ENCODE measurements at places on chromosomes 5 and 9.

GRCh38 chr9:110048403-110048975 lies 159.5 kb downstream of the C9orf152 start:
- DNase-seq: peak; percentile 83

GRCh38 chr5:169610606-169611005 lies 26.5 kb upstream of the DOCK2 start:
- DNase-seq: no peak

DNA sequence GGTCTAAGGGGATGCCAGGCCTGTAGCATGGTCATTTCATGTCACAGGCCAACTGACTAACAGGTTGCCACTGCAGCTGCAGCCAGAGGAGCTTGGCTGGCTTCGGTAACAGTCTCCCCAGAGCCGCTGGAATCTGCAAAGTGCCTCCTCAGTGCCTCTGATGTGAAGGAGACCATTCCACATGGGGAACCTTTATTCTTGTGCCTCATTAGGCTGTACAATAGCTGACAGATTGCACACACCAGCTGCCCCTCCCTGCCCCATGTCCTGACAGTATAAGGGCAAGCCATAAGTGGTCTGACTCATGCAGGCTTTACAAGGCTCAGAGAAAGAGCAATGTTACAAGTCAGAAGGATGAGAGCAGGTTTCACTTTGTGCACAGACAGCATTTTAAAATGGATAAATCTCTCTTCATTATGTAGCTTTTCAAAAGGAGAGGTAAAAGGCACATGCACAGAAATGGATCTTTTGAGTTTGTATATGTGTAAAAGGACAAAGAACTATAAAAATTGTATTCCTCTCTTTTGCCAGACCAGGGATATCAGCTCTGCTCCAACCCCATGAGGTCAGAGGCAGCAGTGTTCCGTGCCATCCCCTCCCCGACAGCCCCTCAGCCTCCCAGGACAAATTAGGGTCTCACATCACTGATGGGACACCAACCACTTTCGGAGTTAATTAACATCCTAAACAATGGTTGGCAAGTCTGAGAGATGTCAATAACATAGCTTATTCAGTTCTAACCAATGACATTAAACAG lies 467.8 kb downstream of the TMEM232 start:
- no peak for DNase-seq

DNA sequence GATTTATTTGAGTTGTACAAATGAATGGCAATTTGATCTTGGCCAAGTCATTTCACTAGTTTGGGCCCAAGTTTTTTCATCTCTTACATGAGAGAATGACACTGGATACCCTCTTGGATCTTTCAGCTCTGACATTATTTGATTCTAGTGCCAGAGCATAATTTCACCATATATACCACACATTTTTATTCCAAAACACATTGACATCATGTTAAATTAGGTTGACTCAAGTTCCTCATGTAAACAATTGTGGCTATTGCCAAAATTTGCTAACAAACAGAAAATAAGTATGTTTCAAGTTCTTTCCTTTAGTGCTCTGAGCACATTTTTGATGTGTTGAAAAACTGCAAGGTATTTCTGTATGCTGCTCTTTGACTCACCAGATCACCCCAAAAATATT lies 375.8 kb downstream of the ZNF608 start:
- no peak for DNase-seq

DNA sequence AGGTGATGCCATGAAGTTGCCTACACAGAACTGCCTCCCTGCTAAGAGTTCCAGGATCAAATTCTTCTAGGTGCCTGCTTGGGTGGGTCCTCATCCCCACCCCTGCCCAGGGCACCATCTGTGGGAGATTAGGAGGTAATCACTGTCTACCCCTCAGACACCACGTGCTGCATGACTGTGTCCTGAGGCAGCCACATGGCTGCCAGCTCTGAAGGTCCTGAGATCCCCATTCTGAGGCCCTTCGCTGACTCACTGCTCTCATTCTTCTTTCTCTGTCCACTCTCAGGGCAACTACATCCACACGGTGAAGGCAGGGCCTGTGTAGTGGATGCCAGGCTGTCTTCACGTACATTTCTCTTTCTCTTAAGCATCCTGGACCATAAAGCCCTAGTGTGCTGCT lies 222.9 kb upstream of the ANKRD55 start:
- DNase-seq: no peak

DNA sequence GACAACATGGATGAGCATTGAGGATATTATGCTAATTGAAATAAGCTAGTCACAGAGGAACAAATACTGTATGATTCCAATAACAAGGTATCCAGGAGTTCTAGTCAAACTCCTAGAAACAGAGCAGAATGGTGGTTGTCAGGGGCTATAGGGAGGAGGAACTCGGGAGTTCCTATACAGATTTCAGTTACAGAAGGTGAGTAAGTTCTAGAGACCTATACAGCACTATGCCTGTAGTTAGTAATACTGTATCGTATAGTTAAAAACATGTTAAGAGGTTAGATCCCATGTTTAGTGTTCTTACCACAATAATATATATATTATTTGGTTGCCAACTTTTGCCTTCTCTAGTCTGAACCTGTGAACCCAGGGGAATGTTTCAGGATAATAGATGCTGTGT lies 7.9 kb upstream of the OXCT1 start:
- DNase-seq: no peak

DNA sequence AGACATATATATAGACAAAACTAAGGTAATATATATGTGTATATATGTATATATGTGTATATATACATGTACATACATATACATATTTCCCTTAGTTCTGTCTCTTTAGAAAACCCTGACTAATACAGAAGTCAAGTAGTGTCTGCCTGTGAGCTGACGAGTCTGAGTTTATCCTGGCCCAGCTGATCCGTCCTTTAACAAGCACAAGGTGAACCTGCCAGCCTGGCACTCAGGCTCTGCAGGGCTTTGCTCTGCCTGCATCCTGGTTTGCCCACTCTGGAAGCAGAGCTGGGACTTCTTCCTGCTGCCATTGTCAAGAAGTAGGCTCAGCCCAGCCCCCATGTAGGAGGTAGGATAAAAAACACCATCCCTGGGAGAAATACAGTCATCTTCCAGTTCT lies 388.0 kb downstream of the ICE1 start:
- DNase-seq: no peak

DNA sequence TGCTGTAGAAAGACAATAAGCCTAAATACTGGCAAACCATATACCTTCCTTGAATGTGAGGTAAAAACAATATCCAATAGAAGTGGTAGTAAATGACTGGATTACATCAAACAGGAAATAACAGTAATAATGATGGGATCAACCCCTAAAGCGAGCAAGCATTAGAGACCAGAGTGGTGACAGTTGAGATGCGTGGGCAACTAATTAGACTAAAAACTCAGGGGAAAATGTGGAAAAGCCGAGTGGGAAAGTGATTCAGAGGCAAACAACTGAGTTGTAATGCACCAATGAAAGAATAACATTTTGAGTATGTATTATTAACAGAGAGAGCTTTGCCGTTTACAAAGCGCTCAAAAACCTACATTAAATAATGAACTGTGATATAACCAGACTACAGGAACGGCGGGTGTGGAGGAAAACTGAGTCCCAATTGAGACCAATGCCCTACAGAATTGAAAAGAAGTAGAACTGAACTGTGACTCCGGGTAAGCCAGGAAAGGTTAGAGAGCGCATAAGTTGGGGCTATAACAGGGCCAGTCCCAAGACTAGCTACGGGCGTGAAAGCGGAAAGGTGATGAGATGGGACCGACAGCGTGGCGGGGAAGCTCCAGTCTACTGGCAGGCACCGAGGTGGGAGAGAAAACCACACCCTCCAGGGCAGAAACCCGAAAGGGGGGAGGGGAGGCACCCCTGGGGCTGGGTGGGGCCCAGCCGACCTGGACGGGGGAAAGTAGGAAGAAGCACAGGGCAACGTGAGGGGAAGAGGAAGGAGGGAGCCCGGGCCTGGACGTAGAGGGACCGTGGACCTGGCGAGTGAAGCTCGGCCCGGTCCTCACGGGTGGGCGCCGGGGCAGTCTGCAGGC lies 592 bp downstream of the UBAP2 start:
- DNase-seq: peak; percentile 54

DNA sequence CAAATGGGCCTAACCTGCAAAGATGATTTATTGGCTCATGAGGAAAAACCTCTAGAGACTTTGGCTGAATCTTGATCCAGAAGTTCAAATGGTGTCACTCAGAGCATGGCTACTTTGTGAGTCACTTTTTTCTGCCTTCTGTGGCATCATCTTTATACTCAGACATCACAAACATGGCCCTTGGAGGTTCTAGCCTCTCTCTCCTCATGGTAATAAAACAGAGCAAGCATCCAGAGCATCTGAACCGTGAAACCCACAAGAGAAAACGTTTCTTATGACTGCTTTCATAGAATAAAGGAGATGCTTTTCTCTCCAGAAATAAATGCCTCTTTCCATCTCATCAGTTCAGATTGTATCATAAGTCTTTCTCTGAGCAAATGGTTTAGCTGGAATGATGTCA lies 780.3 kb downstream of the KCTD16 start:
- DNase-seq: no peak

GRCh38 chr5:81316571-81316970 lies 15.2 kb downstream of the ZCCHC9 start:
- DNase-seq: no peak

- no peak for DNase-seq
Observed at GRCh38 chr5:32388432-32389129, 56.0 kb downstream of the ZFR start.

- no peak for DNase-seq
Observed at GRCh38 chr5:156376751-156377150, 49.8 kb downstream of the SGCD start.

GRCh38 chr5:90813392-90813791 lies 254.8 kb downstream of the ADGRV1 start:
- DNase-seq: no peak

- no peak for DNase-seq
Observed at GRCh38 chr5:54180630-54181031, 129.7 kb downstream of the ARL15 start.

GRCh38 chr5:112951124-112951702 lies 25.4 kb upstream of the DCP2 start:
- no peak for DNase-seq

GRCh38 chr5:167177736-167178135 lies 1113.7 kb upstream of the WWC1 start:
- DNase-seq: no peak

- DNase-seq: no peak
Observed at GRCh38 chr5:65199993-65200675, 281.6 kb downstream of the ADAMTS6 start.

DNA sequence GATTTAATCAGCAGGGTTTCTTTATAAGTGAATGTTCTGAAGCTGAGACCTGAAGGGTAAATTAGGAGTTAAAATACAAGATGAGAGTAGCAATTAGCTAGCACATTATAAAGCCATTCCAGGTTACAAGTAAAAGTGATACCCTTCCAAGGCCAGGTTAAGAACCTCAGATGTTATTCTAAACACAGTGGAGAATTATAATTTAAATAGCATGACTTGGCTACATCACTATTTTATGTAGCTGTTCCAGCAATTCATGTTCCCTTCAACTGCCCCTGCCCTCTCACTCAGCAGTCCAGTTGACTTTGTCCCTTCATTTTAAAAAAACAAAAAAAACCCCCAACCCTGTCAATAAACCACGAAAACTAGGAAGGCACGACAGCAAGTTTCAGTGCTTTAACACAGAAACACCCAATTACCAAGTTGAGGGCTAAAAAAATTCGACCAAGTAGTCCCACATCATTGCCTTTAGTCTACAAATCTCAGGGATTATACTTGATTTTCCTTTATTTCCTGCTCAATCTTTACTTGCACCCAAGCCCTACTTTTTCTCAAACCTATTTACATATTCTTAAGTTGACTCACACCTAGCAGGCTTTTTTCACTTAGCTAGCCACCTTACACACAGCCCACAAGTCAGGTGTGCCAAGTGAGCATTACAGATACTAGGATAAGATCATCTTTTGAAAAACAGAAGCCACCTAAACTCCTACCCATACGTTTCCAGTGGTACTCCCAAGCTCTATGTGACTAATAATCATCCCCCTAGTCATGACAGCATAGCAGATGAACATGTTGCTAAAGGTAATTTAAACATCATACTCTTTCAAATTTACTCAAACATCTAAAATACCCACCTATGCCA lies 3.4 kb downstream of the RPL37 start:
- DNase-seq: no peak

- no peak for DNase-seq
Observed at GRCh38 chr9:71364186-71364955, 242.9 kb upstream of the TRPM3 start.

- no peak for DNase-seq
Observed at GRCh38 chr5:179267071-179267670, 78.1 kb downstream of the ADAMTS2 start.

GRCh38 chr5:143433670-143434069 lies 30.2 kb upstream of the NR3C1 start:
- DNase-seq: no peak

GRCh38 chr5:150052956-150053712 lies 33.2 kb downstream of the CSF1R start:
- DNase-seq: no peak

DNA sequence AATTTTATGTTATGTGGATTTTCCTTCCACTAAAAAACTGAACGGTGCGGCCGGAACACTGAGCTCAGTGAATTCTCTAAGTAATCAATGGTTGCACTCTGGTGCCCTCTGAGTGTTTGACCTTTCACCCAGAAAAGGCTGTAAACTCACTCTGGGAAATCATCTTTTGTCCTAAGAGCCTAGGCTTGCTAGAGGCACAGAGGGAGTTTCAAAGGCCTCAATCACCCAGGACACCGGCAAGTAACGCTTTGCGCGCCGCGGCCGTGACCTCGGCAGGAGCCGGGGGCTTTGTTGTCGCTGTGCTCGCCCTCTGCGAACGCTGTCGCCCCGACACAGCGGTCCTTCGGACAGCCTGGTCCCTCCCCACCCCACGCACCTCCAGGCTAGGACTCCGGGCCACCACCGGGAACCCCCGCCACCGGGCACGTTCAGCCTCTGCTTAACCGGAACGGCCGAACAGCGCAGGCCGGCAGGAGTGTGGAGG lies 703 bp downstream of the ISCA1 start:
- no peak for DNase-seq

DNA sequence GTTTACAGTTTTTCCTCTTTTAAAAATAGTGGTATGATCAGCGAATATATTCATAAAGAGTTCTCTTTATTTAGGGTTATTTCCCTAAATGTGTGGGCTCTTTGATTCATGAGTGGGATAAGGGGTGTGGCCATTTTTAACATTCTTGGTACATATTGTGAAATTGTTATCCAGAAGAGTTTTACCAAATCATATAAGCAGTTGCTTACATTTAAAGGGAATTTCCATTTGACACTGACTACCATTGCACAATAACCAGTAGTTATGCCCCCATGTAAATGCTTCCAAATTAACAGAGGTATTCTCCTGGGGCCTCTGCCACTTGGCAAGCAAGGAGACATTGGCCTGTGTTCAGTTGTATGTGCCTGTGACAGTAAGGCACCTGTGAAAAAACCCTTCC lies 27.2 kb downstream of the SLC25A48 start:
- no peak for DNase-seq

GRCh38 chr9:8437876-8438275 lies 638.3 kb upstream of the DMAC1 start:
- no peak for DNase-seq
